ENCODE measurements at places on chromosomes 1 and 21.

GRCh38 chr1:228448372-228448771, 31.7 kb upstream of the TRIM17 start:
- DNase-seq, result no peak

- no peak for DNase-seq
Observed at GRCh38 chr1:240343966-240344365, 252.3 kb downstream of the FMN2 start.

- no peak for DNase-seq
Observed at GRCh38 chr1:28956038-28956464, 41.7 kb downstream of the EPB41 start.

- DNase-seq, result no peak
Observed at GRCh38 chr1:88983791-88984559, 8.5 kb downstream of the KYAT3 start.

DNA sequence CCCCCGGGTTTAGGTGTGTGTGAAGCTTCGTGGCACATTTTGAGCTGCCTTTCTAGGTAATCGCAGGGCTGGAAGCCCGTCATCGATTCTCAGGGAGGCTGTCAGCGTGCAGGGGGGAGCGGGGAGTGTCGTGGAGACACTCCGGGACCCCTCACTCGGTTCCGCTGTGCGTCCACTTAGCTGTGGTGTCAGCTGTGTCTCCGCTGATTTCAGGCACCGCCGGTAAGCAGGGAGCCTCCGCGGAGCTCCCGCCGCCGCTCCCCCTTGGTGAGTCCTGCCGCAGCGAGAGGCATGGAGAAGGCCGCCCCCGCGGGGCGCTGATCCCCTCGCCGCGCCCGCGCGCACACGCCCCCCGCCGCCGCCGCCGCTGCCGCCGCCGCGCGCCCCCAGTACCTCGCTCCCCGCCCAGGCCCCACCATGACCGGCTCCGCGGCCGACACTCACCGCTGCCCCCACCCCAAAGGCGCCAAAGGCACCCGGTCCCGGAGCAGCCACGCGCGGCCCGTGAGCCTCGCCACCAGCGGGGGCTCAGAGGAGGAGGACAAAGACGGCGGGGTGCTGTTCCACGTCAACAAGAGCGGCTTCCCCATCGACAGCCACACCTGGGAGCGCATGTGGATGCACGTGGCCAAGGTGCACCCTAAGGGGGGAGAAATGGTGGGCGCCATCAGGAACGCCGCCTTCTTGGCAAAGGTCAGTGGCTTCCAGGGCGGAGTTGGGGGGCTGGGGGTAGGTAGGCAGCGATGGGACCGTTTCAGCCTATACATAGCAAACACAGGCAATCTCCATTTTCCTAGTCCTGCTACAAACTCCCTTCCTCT, 995 bp downstream of the VASH2 start:
- peak; percentile 55 for DNase-seq

- DNase-seq, result no peak
Observed at GRCh38 chr1:18473195-18473815, 7.4 kb upstream of the KLHDC7A start.

DNA sequence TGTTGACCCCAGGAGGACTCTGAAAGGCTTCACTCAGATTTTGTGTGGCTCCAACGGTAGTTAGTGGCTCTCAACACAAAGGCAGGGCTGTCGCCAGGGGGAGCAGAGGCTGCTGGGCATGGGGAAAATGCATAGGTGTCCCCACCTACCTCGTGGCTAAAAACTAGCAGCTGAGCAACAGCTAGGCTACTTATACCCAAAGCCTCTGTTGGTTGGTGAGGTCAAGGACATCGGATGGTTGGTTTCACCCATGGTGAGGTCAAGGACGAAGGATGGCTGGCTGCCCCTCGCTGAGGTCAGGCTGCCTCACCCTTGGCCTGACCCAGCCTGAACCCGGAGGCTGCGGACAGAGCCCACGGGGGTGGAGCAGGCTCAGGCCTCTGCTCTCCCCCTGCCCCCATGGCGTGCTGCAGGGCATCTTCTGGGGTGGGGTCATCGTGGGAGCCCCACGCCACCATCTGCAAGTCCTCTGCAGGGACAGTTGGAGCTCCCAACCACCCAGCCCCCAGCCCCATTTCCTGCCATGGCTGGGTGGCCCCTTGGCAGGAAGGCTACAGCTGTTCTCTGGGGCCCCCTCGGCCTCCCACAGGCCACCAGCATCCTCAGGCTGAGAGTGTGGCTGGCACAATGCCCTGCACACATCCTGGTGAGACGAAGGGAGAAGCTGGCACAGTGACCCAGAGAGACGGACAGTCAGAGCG, 8.5 kb upstream of the GNB1 start:
- DNase-seq, result no peak

DNA sequence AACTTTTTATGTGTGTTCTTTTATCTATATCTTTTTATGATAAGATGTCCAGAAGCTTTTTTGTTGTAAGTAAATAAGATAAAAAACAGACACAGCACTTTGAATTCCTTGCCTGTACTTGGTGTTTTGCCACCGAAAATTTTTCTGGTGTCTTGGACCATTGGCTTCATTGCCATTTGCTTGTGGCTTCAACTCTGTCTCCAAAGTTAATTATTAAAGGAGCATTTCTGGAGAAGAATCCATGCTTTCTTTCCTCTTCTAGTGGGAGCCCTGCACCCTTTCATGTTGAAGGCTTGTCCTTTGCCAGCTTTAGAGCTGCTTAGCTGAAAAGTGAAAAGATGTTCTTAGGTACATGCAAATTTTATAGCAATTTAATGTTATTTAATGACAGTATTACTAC, 112.2 kb downstream of the DYRK1A start:
- DNase-seq, result no peak

DNA sequence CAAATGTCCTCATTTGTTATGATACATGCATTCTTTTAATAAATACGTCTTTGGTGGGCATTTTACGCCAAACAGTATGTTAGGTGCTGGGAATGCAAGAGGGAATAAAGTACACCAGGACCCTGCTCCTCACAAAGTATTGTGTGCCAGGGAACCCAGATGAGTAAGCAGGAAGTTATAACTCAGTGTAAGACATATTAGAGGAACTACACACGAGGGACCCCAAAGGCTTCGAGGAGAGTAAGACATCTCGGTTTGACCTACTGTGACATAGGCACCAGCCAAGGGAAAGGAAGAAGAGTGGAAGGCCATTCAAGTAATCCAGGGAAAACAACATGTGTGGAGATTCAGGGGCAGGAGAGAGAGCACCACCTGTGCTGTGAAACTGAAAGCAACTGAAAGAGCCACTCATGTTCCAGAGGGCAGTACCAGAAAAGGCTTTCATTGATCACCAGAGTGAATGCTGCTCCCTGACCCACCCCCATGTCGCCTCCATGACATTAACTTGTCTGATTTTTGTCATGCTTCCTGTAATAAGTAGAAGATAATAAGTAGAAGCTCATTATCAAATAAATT, 542.5 kb upstream of the PKN2 start:
- no peak for DNase-seq

GRCh38 chr1:53259932-53260331, 21.6 kb upstream of the MAGOH start:
- no peak for DNase-seq

GRCh38 chr1:165169028-165169427, 187.5 kb downstream of the LMX1A start:
- DNase-seq, result no peak

- DNase-seq, result no peak
Observed at GRCh38 chr21:44523567-44524413, 16.2 kb downstream of the KRTAP10-1 start.

Data from nephron progenitor cell (in vitro differentiated cells).